ENCODE measurements at places on chromosomes 16 and 17.

- peak overlapping the region; percentile 89 for H3K27ac ChIP-seq
- no peaks in the 10 kb centered on the region for H3K36me3 ChIP-seq
- peak overlapping the region; percentile 44 for H3K4me3 ChIP-seq
- no peak for DNase-seq
- H3K27me3 ChIP-seq = no peaks in the 10 kb centered on the region
Observed at GRCh38 chr17:82302991-82303943, 14.1 kb downstream of the CD7 start.

- H3K4me1 ChIP-seq = peaks cover 15% of the 10 kb centered on the region
- DNase-seq = no peak
- H3K27ac ChIP-seq = peak overlapping the region; percentile 97
- H3K27me3 ChIP-seq = no peaks in the 10 kb centered on the region
- peak overlapping the region; percentile 97 for H3K4me3 ChIP-seq
Observed at GRCh38 chr17:40648384-40648968, 858 bp upstream of the SMARCE1 start.

DNA sequence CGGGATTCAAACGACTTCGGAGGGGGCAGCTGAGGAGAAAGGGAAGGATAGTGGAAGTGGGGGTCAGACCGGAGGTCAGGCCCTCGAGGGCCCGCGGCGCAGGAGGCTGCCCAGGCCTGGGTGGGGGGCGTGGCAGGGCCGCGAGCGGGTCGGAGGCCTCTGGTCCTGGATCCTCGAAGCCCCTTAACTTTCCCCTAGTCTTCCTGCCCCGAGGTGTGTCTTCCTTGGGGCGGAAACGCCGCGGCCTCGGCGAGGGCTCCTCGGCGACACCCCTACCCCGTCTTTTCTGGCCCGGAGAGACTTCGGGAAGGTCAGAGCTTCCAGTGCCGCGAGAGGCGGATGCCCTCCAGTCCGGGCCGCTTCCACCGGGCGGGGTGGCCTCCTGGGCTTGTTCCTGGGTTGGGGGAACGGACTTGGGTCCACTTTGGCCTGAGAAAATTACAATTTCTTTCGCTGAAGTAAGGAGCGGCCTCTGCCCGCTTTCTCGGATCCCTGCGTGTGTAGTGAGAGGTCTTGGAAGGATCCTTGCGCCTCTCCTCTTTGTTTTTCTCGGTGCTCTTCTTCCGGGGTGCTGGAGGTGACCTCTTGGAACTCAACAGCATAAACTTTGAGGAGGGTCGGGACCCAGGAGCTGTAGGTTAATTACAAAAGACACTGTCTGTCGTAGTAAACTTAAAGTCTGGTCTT lies 491 bp downstream of the IST1 start:
- DNase-seq = peak; percentile 46
- peak overlapping the region; percentile 97 for H3K27ac ChIP-seq
- peak overlapping the region; percentile 79 for H3K4me3 ChIP-seq
- peaks cover 6% of the 10 kb centered on the region for H3K4me1 ChIP-seq
- H3K27me3 ChIP-seq = no peaks in the 10 kb centered on the region
- no peaks in the 10 kb centered on the region for H3K36me3 ChIP-seq

- no peak for DNase-seq
- peaks cover 80% of the 10 kb centered on the region for H3K36me3 ChIP-seq
- no peaks in the 10 kb centered on the region for H3K27me3 ChIP-seq
- H3K4me3 ChIP-seq = no peak overlapping the region
- H3K27ac ChIP-seq = no peak overlapping the region
Observed at GRCh38 chr17:17141860-17142552, 64.1 kb downstream of the PLD6 start.

All from thymus (tissue), 14 donors.